ENCODE measurements at places on chromosomes 12 and 14.

DNA sequence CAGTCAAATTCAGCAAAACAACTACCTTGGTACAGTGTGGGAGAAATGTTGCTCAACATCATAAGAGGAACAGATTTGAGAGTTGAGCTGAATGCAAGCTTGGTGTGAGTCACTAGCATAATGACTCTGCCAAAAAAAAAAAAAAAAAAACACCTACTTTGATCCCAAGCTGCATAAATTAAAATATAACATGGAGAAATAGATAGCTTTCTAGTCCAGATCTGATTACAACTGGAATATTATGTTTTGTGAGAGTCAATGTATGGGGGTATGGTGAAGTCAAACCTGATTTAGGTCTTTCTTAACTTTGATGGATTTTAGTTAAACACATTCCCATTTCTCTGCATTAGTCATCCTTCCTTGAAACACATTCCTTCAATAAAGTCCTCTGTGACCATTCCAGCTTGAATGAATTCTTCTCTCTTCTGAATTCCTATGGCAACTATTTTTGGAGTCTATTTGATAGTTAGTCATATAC lies 188.1 kb downstream of the SLC5A8 start:
- no peak for DNase-seq

DNA sequence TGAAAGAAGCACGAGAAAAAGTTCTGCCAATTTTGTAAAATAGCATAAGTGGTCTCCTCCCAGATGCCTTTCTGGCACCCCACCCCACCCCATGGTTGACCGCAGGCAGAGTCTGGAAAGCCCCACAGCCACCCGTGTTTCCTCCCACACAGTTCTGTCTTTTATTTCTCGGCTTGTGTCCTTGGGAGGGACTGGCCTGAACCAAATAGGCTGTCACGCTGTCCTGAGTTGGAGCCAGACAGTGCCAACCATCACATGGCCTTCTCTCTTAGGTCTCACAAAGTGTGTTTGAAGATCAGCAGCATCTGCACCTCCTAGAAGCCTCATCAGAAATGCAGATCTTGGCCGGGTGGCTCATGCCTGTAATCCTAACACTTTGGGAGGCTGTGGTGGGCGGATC lies 10.2 kb upstream of the LTA4H start:
- DNase-seq = no peak

GRCh38 chr12:63888908-63889635 lies 44.6 kb downstream of the SRGAP1 start:
- DNase-seq = no peak

DNA sequence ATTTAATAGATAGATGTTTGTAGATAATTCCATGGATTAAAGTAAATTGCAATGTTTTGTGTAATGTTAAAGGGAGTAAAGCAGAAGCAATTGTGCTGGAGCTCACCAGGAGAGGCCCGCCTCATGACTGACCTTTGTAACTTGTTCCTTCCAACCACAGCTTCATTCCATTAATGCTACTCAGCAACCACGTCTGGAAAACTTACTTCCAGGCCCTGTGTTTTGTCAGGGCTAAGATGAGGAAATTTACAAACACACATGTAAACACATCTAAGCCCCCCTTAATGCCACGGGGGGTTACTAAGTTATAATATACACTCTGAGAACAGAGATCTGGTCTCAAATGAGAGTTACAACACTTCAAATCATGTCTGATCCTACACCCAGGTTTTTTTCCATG lies 12.4 kb downstream of the LUM start:
- no peak for DNase-seq

- DNase-seq = peak; percentile 60
These were observed 76.7 kb upstream of the RGS6 start for GRCh38 chr14:71855399-71856036.

DNA sequence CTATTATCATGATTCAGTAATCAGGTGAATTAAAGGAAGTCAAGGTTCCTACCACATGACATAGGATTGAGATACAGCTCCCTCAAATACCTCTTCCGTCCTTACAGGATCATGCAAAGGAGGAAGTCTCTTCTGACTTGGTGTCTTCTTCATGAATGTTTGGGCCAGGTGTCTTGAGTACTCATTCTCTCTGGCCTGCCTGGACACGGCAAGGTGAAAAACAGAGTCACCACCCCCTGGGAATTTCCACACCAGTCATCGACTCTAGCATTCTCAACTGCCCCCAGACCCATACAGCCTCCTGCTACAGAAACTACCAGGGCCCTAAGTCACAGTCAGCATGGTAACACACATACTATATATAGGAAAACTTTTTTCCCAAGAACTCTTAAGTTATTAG lies 44.9 kb upstream of the LTBP2 start:
- DNase-seq = no peak

- no peak for DNase-seq
These were observed 56.7 kb downstream of the C14orf132 start for GRCh38 chr14:96095581-96096476.

- DNase-seq = no peak
These were observed 134.4 kb upstream of the FGD4 start for GRCh38 chr12:32264961-32265360.

GRCh38 chr12:124321040-124321481 lies 26.2 kb downstream of the RFLNA start:
- peak; percentile 74 for DNase-seq

GRCh38 chr12:50275556-50275955 lies 7.8 kb downstream of the LIMA1 start:
- no peak for DNase-seq

GRCh38 chr12:109689426-109689825 lies 24.2 kb upstream of the FAM222A start:
- no peak for DNase-seq

GRCh38 chr14:51848120-51848519 lies 12.3 kb upstream of the GNG2 start:
- DNase-seq = no peak

DNA sequence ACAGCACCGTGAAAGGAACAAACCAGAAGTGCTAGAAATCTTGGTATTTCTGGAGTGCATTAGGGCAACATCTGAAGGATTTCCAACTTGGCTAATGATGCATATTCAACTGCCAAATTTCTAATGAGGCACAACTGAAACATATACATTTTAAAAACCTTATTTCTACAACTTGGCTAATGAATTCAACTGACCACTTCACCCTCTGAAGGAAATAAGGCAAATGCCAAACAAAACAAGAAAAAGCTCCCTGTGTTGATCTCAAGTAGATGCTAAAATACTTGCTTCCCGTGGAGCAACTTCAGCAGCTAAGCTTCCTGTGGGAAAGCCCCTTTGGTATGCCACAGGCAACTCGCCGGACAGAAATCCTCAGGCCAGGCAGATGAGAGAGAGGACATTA lies 167.1 kb downstream of the TTC7B start:
- DNase-seq = no peak

DNA sequence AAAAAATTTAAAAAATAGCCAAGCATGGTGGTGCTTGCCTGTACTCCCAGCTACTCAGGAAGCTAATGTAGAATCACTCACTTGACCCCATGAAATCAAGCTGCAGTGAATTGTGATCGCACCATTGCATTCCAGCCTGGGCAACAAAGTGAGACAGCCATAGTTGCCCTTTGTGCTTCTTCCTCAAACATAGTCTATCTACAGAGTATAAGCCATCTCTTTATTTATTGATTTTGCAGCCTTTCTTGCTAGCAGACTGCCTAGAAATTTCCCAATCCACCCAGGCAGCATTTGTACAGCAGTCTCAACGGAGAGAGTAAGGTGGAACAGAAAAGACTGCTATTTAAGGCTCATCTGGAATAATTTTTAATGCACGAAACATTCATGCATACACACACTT lies 68.8 kb downstream of the IPO8 start:
- DNase-seq = no peak

DNA sequence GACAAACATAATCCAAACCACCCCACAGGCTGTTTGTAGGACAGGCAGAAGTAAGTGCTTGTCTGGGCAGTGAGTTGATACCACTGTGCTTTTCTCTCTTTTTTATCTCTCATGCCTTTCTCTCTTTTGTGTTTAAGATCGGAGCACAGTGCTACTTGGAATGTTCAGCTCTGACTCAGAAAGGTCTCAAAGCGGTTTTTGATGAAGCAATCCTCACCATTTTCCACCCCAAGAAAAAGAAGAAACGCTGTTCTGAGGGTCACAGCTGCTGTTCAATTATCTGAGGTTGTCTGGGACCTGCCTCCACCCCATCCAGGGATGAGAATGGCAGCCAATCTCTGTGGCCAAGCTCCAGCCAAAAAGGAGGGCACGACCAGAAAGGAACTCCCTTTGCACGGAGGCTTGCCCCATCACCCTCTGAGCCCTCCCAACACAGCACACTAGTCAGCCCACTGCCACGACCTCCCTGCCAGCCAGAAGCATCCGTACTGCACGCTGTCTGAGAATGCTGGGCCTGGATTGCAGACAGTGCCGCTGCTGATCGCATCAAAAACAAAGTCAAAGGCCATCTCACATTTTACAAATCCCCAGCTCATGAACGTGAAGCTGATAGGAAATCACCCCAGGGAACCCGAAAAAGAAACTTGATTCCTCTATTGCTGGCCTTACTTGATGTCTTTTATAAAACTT lies 27.8 kb downstream of the GPHB5 start:
- no peak for DNase-seq

DNA sequence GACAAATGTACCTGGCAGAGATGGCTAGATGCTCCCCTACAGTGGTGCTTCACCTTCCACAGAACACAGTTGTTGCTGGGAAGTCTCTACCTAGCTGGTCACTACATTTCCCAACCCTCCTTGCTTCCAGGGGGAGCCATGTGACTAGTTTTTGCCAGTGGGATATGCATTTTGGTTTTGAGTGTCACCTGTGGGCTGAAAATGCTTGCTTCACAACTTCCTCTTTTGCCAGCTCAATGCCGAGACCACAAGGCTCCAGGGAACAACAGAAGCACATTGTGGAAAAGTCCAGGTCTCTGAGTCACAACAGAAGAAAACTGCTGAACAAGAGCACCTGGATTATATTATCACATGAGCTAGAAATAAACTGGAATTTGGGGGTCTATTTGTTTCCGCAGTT lies 48.5 kb upstream of the ARHGAP5 start:
- DNase-seq = no peak

DNA sequence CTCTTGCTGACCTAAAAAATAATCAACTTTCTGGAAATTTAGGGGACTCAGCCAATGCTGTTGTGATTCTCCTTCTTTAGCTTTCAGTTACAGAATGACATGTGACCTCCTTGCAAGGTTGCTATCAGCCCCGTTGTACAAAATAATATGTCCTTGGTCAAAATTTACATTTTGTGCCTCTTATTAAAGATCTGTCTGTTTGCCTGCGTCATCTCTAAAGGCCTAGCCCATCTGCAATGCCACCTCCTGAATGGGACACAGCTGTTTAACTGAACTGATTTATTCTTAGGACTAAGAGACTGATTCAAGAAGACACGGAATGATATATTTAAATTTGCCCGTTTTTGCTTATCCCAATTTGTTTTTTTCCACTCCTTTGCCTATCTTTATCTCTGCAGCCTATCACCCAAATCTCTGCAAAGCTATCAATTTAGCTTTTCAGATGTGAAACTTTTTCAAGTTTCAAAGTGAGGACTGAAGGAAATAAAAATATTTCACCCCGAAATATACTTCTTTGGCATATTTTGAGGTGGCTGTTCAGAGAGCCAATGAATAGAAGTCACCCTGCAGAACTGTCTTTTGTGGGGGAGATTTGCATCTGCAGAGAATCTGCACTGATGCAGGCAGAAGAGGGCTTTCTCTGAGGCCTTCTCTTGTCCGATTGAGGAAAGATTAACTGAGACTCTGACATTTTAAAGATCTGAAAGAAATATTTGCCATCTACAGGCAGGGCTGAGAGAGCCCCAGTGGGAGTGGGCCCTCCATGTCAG lies 126.0 kb downstream of the VEZT start:
- no peak for DNase-seq

DNA sequence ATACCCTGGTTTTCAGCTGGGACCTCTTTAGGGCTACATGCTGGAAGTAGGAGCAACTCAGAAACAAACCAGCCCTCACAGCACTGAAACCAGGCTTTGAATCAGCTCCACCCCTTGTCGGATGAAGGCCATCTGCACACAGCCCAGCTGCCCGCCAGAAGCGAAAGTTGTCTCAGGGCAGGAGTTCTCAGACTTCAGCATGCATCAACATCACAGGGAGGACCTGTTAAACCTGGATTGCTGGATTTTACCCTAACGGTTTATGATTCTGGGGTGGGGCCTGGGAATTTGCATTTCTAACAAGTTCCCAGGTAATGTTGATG lies 10.9 kb downstream of the SYNDIG1L start:
- no peak for DNase-seq

DNA sequence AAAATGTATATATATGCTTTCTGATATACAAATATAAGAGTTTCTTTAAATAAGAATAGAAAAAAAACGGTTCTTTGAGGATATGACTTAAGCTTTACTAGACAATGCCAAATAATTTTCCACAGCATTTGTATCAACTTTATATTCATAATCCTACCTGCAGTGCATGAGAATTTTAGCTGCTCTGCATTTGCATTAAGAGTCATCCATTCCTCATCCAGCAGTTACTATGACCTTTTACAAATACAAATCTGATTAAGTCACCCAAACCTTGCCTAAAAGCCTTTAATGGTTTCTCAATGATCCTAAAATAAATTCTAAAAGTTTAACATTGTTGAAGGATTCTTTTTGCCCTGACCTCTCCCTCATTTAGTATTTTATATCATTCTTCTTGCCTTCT lies 116.5 kb downstream of the MGAT4C start:
- DNase-seq = no peak

GRCh38 chr12:51851413-51852124 lies 3.1 kb upstream of the FIGNL2 start:
- no peak for DNase-seq

GRCh38 chr12:68980476-68981212 lies 47.7 kb upstream of the CPM start:
- no peak for DNase-seq

GRCh38 chr14:25406818-25407217 lies 356.9 kb upstream of the STXBP6 start:
- no peak for DNase-seq

DNA sequence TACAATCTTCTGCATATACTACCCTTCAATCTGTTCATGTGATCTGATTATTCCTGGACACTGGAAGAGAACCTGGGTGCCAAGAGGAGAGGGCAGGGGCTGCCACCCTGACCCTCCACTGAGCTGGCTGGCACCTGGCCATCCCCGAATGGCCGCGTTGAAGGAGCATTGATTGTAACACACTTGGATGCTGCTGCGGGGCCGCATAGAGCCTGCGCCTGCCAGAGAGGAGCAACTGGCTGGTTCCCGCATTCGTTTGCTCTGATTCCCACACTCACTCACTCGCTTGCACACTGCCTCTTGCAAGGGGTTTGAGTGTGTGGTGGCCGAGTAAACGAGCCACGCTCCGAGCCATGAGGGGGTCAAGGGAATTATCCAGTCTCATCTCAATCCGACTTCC lies 32.4 kb downstream of the PSEN1 start:
- no peak for DNase-seq

- DNase-seq = no peak
These were observed 71.8 kb upstream of the GZMB start for GRCh38 chr14:24705840-24706239.

DNA sequence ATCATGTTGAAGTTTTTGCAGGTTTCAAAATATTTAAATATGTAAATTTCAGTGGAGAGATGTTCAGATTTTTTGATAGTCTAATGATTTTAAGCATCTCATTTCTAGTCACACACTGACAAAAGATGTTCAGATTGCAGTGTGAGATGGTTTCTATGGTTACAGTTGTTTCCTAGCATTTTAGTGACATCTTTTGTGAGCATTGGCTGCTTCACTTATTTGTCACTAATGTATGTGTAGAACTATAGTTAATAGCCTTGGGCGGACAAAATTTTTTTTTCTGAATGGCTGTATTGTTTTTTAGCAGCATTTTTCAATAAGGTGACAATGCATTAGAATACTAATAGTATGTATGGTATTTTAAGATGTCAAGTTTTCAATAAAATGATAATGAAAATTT lies 315.6 kb upstream of the PRKD1 start:
- DNase-seq = no peak

GRCh38 chr12:67827820-67828383 lies 161.3 kb upstream of the IFNG-AS1 start:
- peak; percentile 23 for DNase-seq
